Smooth muscle cell of the umbilical artery (primary cell): ENCODE measurements at places on chromosomes 6 and 20. TPM values are rescaled to one million over a fixed set of nuclear protein-coding genes. Genes with fewer than 3 reads are reported as not detected.

The C20orf204 gene
- 0.88 and 0.89 TPM in 2 replicates for total RNA-seq

The SLC2A10 gene
- 56.7 and 64.5 TPM in 2 replicates for total RNA-seq

The CAGE1 gene
- under 0.01 TPM in 1 of 2 replicates, not detected in the other for total RNA-seq

The LRRC73 gene
- total RNA-seq = 0.30 and 0.46 TPM in 2 replicates

The CTAGE9 gene
- not detected in 2 replicates for total RNA-seq
